Hematopoietic multipotent progenitor cell treated with erythropoietin and hydrocortisone succinate and interleukin-3 and kit ligand, for 17 days (in vitro differentiated cells): ENCODE measurements at places on chromosomes 1 and 21.

GRCh38 chr1:195960580-195960979 is 647.7 kb downstream of the KCNT2 start:
- no peak for DNase-seq

- DNase-seq = peak; percentile 15
Measured at GRCh38 chr21:46637952-46638746, 2.7 kb downstream of the PRMT2 start.

DNA sequence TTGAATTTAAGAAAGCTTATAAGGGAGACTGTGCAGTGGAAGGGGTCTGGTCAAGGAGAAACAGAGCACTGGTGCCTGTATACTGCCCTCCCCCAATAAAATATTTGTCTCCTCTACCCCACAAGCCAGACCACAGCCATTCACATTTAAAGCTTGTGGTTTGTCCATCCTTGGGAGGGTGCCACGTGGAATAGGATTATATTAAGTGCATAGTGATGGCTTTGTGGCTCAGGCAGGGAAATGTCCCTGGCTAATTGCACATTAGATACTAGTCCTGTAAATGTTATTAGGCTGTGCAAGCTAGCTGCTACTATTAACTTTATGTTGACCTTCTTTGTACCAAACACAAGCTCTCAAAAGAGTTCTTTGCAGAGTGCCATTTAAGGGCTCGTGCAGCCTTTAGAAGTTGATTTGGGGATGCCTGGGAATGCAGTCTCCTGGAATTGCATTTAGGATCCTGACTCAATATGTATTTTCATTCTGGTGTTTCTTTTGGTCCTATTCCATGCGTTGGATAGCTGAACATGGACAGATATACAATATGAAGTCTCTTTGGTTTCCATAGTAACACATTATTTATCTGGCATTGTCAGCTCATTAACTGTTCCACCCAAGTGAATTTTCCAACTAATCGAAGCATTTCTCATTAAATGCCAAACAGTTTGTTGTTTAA is 210.6 kb downstream of the ROR1 start:
- no peak for DNase-seq

DNA sequence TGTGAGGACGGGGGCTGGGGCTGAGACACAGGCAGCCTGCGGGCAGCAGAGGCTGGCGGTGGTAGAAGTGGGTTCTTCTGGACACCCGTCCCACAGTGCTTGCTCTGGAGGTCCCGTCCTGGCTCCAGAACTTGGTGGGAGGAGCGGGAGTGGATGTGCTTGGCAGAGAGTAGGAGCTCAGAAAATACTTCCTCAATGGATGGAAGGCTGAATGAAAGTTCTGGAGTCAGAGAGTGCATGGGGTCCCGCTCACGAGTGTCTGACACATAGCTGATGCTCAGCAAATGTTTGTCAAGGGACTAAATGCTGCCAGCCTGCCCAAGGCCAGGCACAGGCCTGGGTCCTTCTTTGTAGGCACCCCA is 13.4 kb upstream of the NES start:
- DNase-seq = no peak

- DNase-seq = no peak
Measured at GRCh38 chr21:41316200-41317062, at the start of gene FAM3B. Gene FAM3B, plus strand, starts transcription at chr21:41316801. Its CDS starts 79 bp downstream, at chr21:41316880.

- DNase-seq = no peak
Measured at GRCh38 chr1:162660574-162660973, 28.3 kb downstream of the DDR2 start.

GRCh38 chr1:51989582-51990477 is 670 bp downstream of the RAB3B start:
- no peak for DNase-seq

GRCh38 chr1:35564037-35564883 is 6.7 kb downstream of the NCDN start:
- peak; percentile 87 for DNase-seq

- no peak for DNase-seq
Measured at GRCh38 chr1:41671116-41671755, 186.8 kb upstream of the EDN2 start.

DNA sequence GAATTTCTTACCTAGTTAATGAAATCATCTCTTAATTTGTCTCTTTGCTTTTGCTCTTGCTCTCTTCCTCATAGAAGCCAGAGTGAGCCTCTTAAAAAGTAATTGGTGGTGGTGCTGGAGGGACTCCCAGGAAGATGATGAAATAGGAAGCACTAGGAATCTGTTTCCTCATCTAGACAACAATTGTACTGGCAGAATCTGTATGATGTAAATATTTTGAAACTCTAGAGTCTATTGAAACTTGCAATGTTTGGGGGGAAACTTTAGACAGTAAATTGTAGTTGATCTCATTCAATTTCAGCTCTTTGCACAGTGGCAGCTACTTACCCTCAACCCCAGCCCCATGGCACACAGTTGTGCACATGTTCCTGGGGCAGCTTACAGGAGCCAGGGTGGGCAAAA is 10.6 kb downstream of the RGSL1 start:
- DNase-seq = no peak

- no peak for DNase-seq
Measured at GRCh38 chr21:21458124-21458631, 460.0 kb downstream of the NCAM2 start.

GRCh38 chr1:19220080-19220846 is 10.2 kb upstream of the UBR4 start:
- DNase-seq = no peak

DNA sequence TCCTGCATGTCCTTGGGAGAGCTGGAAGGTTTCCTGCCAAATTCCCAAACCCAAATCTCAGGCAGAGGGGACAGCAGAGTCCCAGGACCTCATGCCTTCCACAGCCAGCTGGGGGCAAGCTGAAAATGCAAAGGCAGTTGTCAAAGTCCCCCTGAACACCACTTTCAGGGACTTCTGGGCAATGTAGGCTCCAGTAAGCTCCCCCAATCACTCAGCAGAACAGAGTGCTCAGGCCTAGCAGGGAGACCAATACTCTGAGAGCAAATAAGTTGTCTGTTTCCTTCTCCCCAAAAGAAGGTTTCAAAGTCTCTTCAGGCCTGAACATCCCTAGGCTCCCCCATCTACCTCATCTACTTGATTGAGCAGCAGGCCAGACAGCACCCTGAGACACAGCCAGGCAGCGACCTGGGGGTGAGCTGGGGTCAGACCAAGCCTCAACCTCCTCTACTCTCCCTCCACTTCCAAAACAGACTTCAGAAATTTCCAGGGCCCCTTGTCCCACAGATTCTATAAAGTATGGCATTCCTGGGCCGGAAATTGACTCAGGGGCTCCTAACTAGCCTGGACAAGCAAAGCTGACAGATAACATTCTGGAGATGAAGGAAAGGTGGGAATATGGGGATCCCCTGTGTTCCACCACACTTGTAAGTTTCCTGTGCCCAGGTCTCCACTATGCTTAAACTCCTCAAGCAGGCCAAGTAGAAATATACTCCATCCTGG is 1.9 kb downstream of the SLC9A1 start:
- DNase-seq = no peak

- DNase-seq = no peak
Measured at GRCh38 chr1:199716729-199717128, 310.8 kb upstream of the NR5A2 start.

GRCh38 chr21:45054227-45054926 is 20.0 kb upstream of the ADARB1 start:
- no peak for DNase-seq

GRCh38 chr1:33039840-33040239 is 3.2 kb upstream of the AK2 start:
- no peak for DNase-seq

DNA sequence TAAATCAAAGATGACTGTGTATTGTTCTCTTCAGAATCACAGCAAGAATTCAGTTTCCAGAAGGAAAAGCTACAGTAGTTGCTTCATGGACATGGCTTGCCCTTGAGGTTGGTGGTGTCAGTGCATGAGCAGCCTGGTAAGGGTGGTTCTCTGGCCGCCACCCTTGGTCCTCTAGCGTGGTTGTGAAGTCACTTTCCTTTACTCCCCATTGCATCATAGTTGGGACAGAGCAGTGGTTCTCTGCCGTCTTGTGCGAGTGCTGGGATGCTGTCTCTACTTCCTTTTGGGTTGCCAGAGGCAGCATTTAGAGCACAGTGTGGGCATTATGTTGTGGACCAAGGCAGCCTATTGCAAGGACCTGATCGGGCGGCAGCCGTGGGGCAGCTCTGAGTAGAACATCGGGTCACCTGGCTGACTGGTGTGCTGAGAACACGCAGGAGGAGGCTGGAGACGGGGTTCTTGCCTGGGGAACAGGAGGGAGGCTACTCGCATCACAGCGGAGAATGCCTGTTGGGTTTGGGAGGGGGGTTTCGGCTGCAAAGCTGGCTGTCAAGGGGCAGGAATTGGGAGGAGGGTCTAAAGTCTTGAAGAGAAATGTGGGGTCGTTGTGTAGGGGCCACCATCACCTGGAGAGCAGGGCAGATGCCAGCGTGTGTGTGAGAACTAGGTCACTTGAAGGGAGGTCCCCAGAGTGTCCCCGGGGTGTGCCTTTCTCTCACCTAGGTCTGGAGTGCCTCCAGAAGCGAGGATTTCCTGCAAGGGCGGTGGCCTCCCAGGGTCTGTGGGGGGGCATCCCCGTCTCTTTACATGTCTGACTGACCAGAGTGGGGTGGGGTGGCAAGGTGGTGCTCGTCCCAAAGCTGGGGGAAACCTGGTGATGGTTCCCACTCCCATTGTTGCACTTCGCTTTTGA is 6.3 kb downstream of the ARF1 start:
- DNase-seq = peak; percentile 62

GRCh38 chr1:210373878-210374599 is 45.3 kb downstream of the HHAT start:
- peak; percentile 55 for DNase-seq

- DNase-seq = no peak
Measured at GRCh38 chr21:17576080-17576835, 36.4 kb downstream of the BTG3 start.

GRCh38 chr1:14321422-14321821 is 277.1 kb upstream of the KAZN start:
- no peak for DNase-seq

- DNase-seq = no peak
Measured at GRCh38 chr1:114037962-114038816, 58.9 kb downstream of the OLFML3 start.
